ENCODE measurements at places on chromosomes 7 and 10.

DNA sequence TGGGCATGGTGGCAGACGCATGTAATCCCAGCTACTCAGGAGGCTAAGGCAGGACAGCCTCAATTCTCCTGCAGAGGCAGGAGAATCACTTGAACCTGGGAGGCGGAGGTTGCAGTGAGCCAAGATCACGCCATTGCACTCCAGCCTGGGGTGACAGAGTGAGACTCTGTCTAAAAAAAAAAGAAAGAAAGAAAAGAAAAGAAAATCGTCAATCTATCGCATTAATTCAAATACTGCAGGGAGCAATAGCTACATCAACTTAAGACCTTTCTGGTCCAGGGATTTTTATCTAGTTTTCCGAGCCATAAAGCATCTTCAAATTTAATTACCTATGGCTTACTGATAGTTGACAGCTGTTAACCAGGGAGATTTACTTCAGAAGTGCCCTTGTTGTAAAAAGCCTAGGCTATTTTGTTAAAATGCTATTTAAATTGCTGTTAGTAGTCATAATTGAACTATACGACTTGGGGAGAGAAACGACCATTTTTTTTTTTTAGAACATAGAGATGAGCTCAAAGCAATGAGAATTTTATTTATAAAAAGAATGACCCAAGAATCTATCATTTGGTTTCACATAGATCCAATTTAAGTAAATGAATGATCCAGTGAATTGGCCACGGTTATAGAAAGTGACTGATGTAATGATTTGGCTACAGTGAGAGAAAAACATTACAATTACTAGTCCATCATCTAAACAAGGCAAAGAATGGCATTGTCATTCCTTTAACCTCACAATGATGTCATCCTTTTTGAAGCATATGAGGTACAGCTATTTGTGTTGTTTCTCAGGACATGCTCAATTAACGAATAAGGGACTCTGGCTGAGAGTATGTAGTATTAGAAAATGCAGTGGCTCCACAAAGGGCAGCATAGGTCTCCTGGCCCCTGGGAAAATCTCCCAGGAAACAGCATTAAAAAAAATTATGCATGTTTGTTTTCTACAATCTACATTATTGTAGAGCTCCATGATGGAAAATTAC lies 85.3 kb downstream of the SEMA3C start:
- no peak for DNase-seq

DNA sequence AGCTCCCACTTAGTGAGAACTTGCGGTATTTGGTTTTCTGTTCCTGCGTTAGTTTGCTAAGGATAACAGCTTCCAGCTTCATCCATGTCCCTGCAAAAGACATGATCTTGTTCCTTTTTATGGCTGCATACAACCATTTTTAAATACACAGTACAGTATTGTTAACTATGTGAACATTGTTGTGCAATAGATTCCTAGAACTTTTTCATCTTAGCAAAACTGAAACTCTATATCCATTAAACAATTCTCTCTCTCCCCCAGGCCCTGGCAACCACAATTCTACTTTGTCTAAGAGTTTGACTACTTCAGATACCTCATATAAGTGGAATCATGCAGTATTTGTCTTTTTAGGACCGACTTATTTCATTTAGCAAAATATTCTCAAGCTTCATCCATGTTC lies 72.4 kb upstream of the CAPZA2 start:
- DNase-seq: no peak

DNA sequence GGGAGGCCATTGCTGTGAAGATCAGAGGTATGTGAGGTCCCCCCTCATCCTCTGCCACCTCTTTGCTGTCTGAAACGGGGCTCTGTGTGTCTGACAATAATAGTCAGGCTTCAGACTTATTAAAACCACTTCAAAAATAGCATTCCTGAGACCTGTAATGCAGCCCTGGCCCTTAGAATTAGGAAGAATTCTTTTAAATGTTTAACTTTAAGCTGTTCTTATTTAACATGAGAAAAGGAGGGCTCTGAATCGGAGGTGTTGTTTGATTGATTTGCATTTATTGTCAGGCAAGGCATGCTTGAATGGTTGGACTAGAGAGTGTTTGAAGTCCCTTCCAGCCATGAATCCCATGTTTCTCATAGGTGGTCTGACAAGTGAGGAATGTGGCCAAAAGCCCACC lies 52.5 kb downstream of the AKR1B1 start:
- DNase-seq: no peak

DNA sequence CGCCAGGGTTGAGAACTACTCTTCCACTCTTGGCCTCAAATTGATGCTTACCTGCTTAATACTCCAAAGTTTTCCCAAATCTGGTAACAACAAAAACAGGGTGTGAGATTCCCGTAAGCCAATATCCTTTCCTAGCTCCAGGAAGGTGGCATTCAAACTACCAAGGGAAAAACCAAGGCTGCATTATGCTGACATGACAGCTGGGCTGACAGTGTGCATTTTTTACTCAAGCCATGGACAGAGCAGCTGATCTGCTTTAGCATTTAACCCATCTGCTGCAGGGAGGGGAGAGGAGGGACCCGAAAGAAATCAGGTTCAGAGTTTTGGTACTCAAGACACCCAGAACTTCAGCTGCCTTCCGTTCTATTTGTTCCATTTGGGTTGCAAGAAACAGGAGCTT lies 49.8 kb upstream of the RAPGEF5 start:
- DNase-seq: no peak

GRCh38 chr10:112173206-112173605 lies 10.4 kb downstream of the GPAM start:
- no peak for DNase-seq

DNA sequence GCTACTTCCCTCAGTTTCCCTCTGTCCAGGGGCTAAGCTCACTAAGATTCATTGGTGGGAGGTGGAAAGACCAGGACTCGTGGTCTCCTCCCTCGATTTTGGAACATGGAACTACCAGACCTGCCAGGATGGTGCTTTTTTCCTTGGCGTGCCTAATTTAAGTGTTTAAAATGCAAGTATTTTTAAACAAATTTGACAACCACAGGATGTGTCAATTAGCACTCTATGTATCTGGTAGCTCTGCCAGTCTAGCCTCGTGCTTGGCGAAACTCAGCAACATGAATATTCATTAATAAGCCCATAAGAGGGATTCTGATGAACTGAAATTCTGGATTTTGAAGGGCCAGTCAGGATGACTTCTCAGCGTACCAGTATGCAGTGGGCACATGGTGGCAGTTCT lies 145.0 kb upstream of the PRR15 start:
- no peak for DNase-seq

DNA sequence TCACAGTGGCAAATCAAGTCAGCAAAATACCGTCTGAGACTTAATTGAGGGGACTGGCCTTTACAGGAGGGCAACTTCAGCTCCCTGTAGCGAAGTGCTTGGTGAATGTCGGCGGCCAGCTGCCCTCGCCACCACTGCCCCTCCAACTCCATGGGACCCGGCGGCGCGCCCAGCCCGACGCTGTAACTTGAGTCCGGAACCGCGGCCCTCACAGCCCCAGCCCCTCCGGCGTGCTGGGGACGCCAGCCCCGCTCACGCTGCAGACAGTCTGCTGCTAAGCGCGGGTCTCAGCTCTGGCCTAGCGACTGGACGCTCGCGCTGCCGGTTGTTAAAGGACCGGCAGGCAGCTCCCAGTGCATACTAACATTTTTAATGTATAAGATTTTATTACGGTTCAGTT lies 113.4 kb upstream of the NUPR2 start:
- DNase-seq: no peak

GRCh38 chr7:152200395-152200794 lies 174.9 kb downstream of the GALNT11 start:
- DNase-seq: no peak

DNA sequence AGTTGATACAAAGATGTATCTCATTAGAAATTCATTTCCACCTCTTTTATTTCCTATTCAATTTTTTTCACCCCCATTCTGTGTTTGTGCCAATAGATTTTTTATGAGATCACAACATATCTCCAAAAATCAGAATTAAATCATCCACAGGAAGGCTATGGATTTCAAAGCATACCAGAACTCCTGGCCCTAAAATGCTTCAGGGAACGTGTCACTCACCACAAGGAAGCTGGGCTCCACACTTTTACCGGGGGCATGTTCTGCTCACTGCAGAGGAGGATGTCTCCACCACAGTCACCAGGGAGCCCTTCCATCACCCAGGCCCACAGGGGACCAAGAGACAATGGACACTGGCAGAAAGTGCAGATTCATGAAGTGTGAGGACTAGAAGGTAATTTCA lies 456.8 kb downstream of the KCNMA1 start:
- DNase-seq: no peak

DNA sequence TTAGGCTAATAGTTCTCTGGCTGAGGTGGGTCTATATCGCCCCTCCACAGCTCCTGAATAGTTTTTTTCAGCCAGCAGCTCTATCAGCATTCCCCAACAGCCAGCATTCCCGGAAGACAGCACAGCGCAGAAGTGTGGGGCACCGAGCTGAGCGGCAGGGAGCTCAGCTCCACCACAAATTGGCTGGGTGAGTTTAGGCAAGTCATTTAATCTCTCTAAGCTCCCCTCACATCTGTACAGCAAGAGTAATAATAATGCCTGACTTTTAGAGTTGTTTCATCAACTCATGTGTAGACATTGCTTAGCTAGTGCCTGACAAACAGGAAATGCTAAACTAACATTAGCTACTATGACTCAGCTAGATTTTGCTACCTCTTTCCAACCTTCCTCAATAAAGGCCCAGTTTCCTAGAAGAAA lies 247.9 kb upstream of the PTN start:
- no peak for DNase-seq

DNA sequence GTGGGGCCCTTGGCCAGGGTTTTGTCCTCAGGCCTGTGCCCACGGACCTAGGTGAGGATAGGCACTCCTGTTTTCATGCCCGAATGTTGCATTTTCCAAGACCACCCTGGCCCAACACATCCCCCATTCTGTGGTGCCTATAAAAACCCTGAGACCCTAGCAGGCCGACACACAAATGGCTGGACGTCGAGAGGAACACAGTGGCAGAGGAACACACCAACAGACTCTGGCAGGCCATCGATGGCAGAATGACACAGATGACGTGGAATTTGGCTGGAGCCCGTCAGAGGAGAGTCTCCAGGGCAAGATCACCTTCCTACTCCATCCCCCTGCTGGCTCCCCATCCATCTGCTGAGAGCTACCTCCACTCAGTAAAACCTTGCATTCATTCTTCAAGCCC lies 898.8 kb downstream of the ANKRD7 start:
- no peak for DNase-seq

DNA sequence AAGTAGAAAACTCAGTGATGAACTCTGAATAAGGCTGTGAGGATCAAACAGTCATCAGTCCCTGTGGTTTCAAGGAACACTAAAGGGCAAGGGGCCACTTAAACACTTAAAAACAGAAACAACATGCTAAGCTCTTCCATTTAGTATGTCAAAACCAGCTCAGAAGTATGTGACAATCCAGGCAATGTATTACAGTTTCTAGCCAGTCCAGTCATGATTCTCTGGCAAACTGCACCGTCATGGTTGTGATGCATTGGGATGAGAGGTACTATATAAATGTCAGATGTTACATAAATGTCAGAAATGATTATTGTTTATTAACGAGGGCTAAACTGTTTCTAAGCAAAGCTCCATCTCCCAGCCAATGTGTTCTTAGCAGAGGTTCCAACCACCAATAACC lies 4.7 kb upstream of the CREB5 start:
- no peak for DNase-seq

DNA sequence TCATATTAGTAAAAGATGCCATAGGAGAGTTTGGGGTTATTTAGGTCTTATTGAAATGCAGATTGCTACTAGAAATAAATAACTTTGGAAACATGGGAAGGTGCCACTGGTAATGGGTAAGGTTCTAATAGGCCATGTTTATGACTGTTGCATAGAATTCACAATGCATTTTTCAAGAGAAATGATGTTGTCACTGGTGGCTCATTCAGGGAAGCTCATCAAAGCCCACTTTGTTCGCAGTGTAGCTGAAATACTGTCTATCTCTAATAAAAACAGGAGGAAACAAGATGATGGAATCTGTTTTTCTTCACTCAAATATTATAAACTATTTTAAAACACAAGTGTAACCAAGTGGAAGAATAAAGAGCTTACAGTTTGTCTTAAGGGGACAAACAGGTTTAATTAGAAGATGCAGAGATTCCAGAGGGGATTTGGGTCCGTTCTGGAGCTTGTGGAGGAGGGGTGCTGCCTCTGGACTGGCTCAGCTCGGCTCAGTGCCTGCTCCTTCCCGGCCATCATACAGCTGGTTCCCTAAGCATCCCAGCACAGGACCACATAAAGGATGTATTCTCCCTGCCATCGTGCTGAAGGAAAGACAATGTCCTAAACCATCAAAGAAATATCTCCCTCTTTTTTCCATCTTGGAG lies 20.4 kb downstream of the OPALIN start:
- no peak for DNase-seq

DNA sequence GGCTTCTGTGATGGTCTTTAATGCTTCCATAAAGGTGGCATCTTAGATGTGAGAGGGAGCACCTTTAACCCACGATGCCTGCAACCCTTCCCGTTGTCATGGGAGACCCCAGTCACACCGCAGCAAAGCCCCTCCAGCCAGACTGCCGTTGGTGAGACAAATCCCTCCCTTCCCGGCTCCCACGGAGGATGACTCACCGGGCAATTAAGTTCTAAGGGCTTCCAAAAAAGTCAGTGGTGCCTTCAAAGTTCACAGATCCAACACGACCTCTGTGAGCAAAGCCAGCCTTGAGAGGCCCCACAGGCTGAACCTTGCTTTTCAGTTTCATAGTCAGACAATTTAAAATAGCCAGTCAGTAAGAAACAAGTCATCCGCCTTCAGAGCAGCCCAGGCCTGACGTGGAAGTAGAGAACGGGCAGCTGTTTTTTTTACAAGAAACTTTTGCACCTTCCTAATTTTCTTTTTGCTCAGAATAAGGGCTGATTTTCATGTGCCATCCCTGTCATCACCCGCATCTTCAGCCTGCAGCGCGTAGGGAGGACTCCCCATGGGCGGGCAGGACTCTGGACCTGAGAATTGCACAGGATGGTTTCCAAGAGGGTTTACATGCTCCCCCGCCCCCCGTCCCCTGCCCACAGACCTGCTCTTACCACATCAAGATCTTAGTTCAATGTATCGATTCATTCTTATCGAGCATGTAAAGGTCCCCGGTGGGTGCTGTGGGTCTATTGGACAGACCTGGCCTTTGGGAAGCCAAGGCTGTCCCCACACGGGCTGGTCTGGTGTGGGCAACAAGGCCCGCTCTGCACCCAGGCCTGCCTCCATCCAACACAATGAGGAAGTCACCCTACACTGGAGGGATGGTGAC lies 333.9 kb downstream of the DNAJB6 start:
- no peak for DNase-seq

- DNase-seq: no peak
These were observed 42.1 kb upstream of the MKLN1 start for GRCh38 chr7:131285556-131285955.

- no peak for DNase-seq
These were observed 149.7 kb downstream of the NOC3L start for GRCh38 chr10:94213001-94213530.

DNA sequence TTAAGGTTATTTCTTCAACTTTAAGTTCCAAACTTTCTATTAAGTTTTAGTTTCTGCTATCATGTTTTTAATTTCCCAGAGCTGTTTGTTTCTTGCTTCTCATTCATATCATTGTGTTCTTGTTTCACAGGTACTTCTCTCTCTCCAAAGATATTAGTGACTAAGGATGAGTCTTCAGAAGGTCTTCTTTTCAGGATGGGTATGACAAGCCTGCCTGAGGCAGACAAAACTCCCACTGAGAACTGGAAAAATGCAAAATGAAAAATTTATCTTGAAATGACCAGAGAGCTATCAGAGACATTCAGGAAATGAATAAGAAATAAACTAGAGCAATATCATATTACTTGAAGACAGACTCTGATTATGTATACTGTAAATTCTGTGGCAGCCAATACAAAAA lies 110.8 kb upstream of the EGFR start:
- DNase-seq: no peak

- DNase-seq: no peak
These were observed 179.5 kb upstream of the KLF6 start for GRCh38 chr10:3964516-3964915.

All from activated CD4-positive, CD25-positive, alpha-beta regulatory T cell (primary cell).